ENCODE measurements at places on chromosomes 13 and 19.

- DNase-seq, result peak; percentile 94
Measured at GRCh38 chr19:8526345-8527091, 12.6 kb upstream of the ZNF414 start.

DNA sequence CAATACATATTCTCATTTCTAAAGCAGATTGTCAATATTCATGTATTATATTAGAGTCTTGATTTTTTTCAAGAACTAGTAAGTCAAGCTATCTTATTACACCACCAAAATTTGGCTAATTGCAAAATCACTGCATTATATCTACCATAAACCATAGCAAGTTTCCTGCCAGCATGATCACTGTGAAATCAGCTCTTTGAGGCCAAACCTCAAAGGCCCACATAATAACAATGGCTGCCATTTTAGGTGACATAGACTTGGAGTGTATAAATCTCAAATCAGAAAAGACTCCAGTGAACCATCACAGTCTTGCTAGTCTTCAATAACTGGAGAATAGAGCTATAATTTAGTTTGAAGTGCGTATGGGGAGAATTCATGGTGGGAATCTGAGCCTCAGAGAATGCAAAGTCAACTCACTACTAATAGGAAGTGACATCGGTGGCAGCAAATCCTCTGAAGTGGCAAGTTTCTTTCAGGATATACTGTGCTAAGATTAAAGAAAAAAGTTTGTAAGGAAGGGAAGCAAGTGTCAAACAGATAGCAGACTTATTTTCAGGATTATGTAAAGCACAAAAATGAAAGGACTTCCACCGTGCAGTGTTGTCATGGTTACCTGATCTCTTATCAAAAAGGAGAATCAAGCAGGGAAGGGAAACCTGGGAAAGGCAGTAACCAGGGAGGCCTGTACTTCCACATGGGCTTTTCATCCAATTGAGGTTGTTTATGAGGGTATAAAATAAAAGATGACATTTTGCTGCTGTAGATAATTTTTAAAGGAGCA, 117.4 kb upstream of the FNDC3A start:
- DNase-seq, result no peak

GRCh38 chr19:50546527-50547221, 21.6 kb downstream of the LRRC4B start:
- no peak for DNase-seq

GRCh38 chr19:43778651-43779050, 2.1 kb downstream of the KCNN4 start:
- no peak for DNase-seq

- DNase-seq, result no peak
Measured at GRCh38 chr19:10052602-10053360, 33.3 kb upstream of the SHFL start.

DNA sequence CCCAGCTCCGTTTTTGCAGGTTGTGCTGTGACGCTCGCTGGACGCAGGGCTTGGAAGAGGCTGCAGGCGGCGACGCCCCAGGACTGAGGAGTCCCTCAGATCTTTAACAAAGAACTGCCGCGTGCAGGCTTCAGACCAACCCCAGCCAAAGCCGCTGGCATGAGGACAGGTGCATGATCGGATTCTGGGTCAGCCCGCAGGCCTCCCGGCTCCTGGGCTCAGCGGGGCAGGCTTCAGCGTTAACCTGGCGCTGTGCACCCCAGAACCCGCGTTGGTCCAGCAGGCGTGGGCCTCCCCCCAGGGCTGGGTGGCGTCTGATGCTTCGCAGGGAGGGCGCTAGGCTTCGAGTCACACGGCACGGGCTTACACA, 920 bp upstream of the TIMM13 start:
- no peak for DNase-seq

DNA sequence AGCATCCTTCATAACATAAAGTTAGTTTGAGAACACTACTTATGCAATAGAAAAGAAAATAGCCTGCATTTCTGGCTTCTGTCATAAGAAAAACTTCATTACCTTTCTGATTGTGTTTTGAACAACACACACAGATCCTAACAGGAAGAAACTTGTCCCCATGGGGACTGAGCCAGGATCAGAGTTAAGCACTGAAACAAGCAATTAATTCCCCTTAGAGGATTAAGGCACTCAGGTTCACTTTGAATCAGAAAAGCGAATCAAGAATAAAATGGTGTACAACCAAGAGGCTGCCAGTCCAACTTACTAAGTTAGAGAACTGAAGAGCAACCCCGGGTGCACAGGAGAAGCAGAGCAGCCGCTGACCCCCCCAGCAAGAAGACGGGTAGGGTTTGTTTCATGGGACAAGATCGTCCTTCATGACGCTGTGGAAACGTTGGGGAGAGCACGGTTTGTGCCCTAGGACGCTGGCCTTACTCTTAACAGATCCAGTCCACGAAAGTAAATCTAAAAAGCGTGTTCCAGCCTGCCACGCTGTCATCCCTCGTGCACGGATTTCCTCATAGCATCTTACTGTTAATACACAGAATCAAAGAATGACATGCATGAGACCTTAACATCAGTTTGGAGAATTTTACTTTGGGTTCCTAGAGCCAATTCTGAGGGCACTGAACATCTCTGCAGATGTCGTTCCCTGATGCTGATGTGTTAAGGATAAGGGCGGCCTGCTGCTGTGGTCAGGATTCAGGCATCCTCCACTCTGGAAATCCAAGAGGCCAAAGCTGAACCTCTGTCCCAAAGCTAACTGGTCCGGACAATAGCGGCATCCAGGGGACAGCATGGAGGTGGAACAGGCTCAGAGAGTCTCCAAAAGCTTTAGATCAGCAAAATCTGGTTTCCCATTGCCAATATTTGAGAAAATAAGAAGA, 46.4 kb downstream of the GGACT start:
- no peak for DNase-seq

DNA sequence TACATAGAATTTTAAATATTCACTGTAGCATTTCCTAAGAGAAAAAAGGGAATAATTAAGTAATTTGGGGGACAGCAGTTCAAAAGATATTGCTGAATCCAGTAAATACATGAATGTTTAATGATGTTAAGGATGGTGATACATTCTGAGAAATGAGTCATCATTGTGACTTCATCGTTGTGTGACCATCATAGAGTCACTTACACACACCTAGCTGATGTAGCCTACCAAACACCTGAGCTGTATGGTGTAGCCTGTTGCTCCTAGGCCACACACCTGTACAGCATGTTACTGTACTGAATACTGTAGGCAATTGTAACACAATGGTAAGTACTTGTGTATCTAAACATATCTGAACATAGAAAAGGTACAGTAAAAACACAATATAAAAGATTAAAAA, 34.8 kb downstream of the ATP7B start:
- no peak for DNase-seq

GRCh38 chr13:52827839-52828238, 20.6 kb downstream of the PCDH8 start:
- no peak for DNase-seq

DNA sequence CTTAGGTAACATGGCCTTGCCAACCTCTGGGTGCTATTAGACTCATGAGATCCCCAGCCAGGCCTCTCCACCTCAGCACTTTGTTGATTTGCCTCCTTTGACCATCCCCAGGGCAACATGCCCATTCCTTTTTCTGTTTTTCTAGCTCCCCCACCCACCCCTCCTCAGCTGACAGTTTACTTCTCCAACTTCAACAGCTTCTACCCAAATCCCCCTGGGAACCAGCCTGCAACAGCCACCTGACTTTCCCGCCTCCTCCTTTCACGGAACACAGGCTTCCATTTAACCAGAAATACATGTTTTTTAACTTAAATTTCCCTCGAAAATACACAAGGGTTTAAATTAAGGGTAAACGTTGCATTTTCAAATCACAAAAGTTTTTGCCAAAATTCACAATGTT, 117.3 kb downstream of the DLEU7 start:
- DNase-seq, result no peak

GRCh38 chr13:67841071-67841470, 610.9 kb upstream of the PCDH9 start:
- no peak for DNase-seq

- peak; percentile 78 for DNase-seq
Measured at GRCh38 chr19:36060430-36060829, 5.7 kb downstream of the WDR62 start.

- DNase-seq, result no peak
Measured at GRCh38 chr19:35752746-35753350, 4.0 kb downstream of the HSPB6 start.

GRCh38 chr13:30107121-30107520, 200.2 kb downstream of the KATNAL1 start:
- DNase-seq, result no peak

GRCh38 chr19:34662919-34663318, 14.0 kb downstream of the SCGB2B2 start:
- peak; percentile 7 for DNase-seq

DNA sequence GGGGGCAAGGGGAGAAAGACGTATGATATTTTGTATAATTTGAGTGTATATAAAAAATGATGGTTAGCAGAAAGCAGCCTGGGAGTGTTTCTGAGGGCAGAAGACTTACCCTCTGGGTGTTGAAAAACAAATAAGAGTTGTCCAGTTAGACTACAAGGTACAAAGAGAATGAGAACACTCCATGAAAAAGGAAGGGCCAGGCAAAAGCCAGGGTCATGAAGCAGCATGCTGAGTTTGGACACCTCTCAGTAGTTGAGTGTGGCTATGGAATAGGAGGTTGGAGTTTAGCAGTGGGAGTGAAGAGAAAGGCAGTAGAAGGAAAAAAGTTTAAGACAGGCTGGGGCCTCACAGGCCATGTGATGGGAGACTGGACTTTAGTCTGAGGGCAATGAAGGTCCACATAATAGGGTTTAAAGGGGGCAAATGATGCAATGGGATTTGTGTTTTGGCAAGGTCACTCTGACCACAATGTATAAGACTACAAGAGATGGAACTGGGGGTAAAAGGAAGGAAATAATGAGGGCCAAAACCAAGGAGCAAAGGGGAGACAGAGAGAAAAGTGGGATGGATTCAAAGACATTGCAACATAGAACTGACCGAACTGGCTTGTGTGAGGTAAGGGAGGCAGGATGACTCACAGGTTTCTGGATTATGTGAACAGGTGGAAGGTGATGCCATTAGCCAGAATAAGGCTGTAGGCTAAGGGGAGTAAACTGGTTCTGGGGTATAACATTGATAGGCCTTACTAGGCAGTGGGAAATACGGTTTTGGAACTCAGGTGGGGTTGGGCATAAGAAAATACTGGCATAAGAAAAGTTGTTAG, 76.6 kb downstream of the SERP2 start:
- peak; percentile 24 for DNase-seq

DNA sequence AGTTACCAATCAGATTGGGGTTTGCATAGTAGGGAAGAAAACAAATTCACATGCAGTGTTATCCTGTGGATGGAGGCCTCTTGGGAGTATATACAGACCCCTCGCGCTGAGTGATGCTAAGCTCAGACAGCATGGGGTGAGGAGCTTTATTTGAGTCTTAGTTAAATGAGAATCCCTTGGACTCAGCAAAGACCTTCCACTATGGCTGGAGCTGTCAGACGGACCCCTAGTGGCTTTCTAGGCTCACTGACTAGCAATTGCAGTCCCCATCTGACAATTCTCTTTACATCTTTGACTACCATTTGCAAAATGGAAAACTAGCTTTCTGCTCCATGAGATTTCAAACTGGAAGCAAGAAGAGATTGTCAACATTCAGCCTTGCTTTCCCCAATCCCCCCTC, 90.4 kb downstream of the STOML3 start:
- no peak for DNase-seq

DNA sequence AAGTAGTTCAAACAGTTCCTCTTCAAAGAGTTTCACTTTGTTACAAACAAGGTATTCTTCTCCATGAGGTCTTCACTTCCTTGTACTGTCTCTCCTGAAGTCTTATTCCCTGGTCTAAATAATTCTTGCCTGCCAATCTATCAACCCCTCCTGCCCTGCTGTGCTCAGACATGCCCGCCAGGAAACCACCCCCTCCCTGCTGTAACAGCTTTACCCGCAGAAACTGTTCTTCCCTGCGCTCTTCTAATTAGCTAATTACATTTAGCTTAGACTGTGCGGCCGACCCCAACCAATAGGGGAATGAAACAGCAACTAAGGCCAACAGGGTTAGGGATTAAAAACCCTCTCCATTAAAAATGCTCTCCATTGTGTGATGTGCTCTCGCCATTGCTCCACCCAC, 46.7 kb downstream of the ZNF846 start:
- DNase-seq, result no peak

DNA sequence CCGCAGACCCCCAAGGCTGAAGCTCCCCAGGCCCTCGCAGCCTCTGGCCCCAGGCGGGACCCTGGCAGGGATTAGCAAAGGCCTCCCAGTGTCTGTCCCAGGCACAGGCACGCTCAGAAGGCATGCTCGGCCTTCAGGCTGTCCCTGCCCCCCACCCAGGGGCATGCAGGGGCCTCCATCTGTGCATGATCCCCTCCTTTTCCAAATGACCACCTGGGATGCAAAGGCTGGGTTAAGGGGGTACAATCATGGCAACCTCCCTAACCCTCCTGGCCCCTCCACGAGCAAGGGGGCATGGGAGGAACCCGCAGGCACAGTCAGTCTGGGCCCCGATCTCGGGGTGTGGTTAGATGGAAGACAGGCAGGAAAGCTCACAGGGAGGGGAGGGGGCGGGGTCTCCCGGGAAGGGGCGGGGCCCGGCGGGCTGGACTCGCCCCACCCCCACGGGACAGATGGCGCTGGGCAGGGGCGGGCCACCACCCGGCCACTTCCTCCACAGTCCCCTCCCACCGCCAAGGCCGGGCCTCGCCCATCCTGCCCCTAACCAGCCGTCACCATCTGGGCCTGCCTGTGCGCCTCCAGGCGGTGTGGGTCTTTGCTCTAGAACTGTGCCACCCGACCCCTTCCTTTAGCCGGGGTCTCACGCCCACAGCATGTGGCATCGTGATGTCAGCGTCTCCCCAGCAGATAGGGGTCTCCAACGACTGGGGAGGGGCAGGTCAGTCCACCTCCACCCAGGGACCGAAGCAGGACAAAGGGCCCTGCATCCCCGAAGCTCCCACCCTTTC, 7.0 kb upstream of the REXO1 start:
- DNase-seq, result peak; percentile 93

DNA sequence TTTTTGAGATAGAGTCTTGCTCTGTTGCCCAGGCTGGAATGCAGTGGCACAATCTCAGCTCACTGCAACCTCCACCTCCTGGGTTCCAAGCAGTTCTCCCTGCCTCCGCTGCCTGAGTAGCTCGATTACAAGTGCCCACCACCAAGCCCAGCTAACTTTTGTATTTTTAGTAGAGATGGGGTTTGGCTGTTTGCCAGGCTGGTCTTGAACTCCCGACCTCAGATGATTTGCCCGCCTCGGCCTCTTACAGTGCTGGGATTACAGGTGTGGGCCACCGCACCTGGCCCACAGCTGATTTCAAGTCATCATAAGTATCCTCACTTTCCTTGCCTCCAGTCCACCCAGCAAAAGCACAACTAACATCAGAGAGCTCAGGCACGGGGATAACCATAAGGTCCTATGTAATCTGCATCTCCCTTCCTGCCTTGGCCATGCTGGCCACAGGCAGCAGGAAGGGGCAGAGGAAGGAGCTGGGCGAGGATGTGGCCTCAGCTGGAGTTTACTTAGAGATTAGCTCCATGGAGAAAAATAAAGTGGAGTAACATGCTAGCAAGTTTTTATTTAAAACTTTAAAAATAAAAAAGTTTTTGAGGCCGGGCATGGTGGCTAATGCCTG, 22.9 kb upstream of the ADGRE1 start:
- no peak for DNase-seq
